Ascending aorta (tissue), 2 donors: ENCODE measurements at places on chromosomes 16 and 17. TPM values are rescaled to one million over a fixed set of nuclear protein-coding genes. Genes with fewer than 3 reads are reported as not detected.

GRCh38 chr16:24721830-24722238 lies 7.6 kb upstream of the TNRC6A start:
- H3K27ac ChIP-seq: peak overlapping the region; percentile 73
- no peaks in the 10 kb centered on the region for H3K27me3 ChIP-seq
- no peak for DNase-seq
- no peaks in the 10 kb centered on the region for H3K36me3 ChIP-seq

GRCh38 chr17:67509390-67510287 lies 132.6 kb downstream of the PITPNC1 start:
- H3K4me1 ChIP-seq: no peaks in the 10 kb centered on the region
- no peak overlapping the region for H3K4me3 ChIP-seq
- H3K27ac ChIP-seq: peak overlapping the region; percentile 18
- no peaks in the 10 kb centered on the region for H3K27me3 ChIP-seq
- no peaks in the 10 kb centered on the region for H3K36me3 ChIP-seq

GRCh38 chr17:6455321-6455705 lies 11.1 kb downstream of the PIMREG start:
- peaks cover 2% of the 10 kb centered on the region for H3K4me1 ChIP-seq
- DNase-seq: no peak
- H3K27ac ChIP-seq: no peak overlapping the region
- no peaks in the 10 kb centered on the region for H3K36me3 ChIP-seq

DNA sequence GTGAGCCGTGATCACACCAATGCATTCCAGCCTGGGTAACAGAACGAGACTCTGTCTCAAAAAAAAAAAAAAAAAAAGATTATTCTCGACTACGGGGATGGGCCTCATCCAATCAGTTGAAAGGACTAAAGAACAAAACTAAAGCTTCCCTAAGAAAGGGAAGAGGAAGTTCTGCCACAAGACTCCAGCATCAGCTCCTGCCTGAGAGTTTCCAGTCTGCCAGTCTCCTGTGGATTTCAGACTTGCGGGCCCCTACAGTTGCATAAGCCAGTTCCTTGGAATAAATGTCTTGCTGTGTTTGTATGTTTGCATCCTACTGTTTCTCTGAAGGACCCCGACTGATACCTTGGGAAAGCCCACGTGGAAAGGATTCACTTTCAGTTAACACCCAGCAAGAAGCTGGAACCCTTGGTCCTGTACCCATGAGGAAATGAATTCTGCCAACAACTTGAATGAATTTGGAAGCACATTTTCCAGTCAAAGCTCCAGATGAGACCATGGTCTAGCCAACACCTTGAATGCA lies 26.3 kb upstream of the FZD2 start:
- no peak overlapping the region for H3K27ac ChIP-seq
- DNase-seq: no peak
- H3K27me3 ChIP-seq: no peaks in the 10 kb centered on the region
- H3K4me3 ChIP-seq: no peak overlapping the region
- H3K4me1 ChIP-seq: peaks cover 5% of the 10 kb centered on the region

DNA sequence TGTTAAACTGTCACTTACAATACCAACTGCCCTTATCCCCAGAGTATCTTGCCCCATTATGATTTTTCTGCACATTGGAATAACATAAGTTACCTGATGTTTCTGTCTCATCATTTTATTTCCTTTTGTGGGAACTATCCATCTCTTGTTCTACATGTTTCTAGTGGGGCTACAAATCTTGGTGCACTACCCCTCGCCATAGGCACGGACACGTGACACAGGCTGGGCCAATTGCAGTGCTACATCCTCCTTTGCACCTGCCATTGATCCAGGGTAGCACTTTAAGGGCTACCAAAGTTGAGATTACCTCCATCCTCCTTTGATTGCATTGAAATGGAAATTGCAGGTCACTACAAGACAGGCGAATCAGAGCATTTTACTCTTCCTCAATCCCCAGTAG lies 14.2 kb upstream of the SYT17 start:
- no peaks in the 10 kb centered on the region for H3K4me1 ChIP-seq
- H3K36me3 ChIP-seq: no peaks in the 10 kb centered on the region
- no peak for DNase-seq
- no peak overlapping the region for H3K27ac ChIP-seq
- no peaks in the 10 kb centered on the region for H3K27me3 ChIP-seq

DNA sequence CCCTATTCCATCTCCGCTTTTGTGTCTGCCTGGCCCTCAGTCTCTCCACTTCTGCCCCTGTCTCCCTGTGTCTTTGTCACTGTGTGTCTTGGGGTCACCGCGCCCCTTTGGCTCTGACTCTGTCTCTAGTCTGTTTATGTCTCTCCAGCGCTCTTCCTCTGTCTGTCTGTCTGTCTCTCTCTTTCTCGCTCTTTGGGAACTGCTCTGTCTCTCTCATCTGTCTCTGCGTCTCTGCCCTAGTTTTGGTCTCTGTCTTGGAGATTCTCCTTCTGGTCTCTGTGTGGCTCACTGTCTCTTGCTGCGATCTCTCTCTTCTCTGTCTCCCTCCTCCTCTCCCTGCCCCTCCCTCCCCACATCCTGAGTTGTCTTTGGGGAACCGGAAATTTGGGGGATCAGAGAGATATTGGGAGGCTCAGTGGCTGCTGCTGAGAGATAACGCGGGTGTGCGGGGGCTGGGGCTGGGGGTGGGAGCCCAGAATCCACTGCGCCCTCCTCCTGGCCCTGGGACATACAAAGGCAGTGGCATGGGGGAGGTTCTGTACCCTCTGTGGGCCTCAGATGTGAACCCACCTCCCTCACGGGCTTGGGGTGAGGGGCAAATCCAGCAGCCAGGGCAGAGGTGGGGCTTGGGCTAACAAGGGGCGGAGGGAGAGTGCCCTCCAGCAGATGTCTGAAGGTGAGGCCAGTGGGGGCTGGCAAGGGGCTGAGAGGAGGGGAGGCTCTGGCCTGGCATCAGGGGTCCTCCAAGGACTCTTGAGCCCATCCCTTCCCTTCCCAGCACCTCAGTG lies 24.4 kb downstream of the LAT start:
- H3K4me3 ChIP-seq: no peak overlapping the region
- no peaks in the 10 kb centered on the region for H3K4me1 ChIP-seq
- H3K36me3 ChIP-seq: no peaks in the 10 kb centered on the region

- DNase-seq: no peak
- H3K4me3 ChIP-seq: no peak overlapping the region
- no peaks in the 10 kb centered on the region for H3K4me1 ChIP-seq
- H3K36me3 ChIP-seq: no peaks in the 10 kb centered on the region
- H3K27me3 ChIP-seq: peaks cover 2% of the 10 kb centered on the region
Measured at GRCh38 chr17:38590988-38591758, 14.6 kb downstream of the SRCIN1 start.

KIF19 gene
- total RNA-seq: 11.7 TPM
